Stimulated activated CD8-positive, alpha-beta memory T cell treated with anti-CD3 and anti-CD28 coated beads, Interleukin-4, amount 100 ng/mL, for 1 hour (primary cell): ENCODE measurements at places on chromosomes 3 and 15.

DNA sequence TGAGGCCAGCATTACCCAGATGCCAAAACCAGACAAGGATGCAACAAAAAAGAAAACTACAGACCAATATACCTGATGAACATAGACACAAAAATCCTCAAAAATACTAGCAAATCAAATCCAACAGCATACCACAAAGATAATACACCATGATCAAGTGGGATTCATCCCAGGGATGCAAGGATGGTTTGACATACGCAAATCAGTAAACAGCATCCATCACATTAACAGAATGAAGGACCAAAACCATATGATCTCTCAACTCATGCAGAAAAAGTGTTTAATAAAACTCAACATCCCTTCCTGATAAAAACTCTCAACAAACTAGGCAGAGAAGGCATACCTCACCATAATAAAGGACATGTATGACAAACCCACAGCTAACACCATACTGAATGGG is 14.0 kb upstream of the PIAS1 start:
- DNase-seq, result no peak

DNA sequence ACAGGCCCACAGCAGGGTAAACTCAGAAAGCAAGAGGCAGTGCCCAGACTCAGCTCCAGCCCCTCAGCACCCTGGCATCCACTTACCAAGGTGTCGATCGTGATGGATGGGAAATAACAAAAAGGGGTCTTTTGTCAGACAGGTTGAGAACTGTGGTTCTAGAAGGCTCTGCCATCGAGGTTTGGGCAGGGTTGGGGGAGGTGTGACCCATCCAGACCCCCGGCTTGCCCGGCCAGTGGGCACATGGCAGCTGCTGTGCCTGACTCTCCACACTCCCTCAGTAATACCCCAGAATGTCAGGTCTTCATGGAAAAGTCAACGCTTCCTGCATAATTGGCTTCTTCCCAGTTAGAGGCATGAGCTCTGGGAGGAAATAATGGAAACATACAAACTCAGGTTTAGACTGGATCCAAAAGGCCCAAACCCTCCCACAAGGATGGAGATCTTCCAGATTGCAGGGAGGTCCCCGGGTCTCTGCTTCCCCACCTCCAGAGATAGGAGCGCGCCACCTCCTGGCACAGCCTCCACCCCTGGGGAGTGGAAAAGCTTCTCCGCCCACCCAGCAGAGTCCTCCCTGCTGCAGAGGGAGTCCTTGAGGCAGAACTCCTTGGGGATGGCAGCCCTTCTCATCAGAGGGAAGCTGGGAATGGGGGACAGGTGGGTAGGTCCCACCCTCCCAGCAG is 149.8 kb upstream of the IQSEC1 start:
- DNase-seq, result no peak

- DNase-seq, result no peak
Measured at GRCh38 chr3:188270423-188270972, 116.5 kb downstream of the LPP start.

DNA sequence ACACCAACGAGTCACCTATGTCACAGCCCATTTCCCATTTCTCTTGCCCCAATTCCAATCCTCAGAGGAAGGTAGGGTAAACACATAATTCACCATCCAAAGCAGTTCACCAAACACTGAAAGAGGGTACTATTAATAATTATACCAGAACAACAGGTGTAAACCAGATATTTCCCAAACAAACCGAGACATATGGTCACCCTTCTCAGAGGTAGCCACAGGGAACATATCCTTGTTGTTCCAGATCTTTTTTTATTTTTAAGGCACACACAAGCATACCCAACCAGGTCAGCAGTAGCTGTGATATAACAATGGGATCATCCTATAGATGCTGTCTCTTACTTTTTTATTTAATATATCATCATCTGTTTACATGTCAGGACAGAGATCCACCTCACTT is 24.7 kb downstream of the MAGI1 start:
- no peak for DNase-seq

GRCh38 chr15:51755790-51756189 is 4.4 kb downstream of the TMOD2 start:
- DNase-seq, result no peak

- no peak for DNase-seq
Measured at GRCh38 chr3:22858486-22858885, 344.6 kb upstream of the UBE2E2 start.

- DNase-seq, result no peak
Measured at GRCh38 chr3:156473341-156473740, 81.6 kb downstream of the SSR3 start.

- DNase-seq, result no peak
Measured at GRCh38 chr3:27022096-27022761, 347.0 kb downstream of the NEK10 start.

- no peak for DNase-seq
Measured at GRCh38 chr3:160911411-160911810, 155.4 kb downstream of the PPM1L start.

DNA sequence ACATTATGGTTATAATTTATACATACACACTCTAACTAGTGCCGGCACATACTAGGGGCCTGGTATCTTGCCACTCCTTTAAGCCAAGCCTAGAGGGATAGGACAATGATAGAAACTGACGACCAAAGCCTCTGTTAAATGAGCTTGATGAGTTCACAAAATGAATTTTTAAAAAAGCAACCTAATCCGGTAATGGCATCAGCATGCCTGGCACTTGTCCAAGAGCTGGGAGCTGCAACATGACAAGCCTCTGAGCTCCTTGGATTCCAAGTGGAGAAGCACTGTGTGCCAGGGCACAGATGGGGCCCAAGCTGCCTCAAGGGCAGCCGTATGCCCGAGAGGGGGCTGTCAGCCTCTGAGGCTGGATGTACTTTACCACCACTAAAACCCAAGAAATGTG is 9.7 kb downstream of the ETV5 start:
- DNase-seq, result no peak

- DNase-seq, result no peak
Measured at GRCh38 chr3:13462822-13463221, 17.3 kb upstream of the HDAC11 start.
